ENCODE measurements at places on chromosomes 3 and 15.

GRCh38 chr15:26357653-26358052, 415.2 kb downstream of the GABRB3 start:
- no peak for DNase-seq

- no peak for DNase-seq
These were observed 33.3 kb downstream of the AMOTL2 start for GRCh38 chr3:134340982-134341365.

DNA sequence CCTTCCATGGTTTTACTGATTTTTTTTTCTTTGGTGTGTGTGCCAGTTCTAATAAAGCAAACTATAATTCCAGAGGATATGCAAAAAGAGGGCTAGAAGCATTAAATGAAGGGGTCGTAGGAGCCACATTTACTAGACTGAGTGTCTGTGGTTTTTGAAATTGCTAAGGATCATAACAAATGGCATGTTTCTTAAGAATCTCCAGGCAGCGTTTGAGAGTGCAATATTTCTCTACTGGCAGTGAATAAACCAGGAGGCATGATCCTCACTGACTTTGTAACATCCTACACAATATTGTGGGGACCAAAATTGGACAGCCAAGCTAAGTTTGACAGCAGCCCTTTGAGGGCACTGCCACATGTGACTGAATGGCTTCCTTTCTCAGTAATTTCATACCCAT, 115.9 kb upstream of the CCNL1 start:
- no peak for DNase-seq

DNA sequence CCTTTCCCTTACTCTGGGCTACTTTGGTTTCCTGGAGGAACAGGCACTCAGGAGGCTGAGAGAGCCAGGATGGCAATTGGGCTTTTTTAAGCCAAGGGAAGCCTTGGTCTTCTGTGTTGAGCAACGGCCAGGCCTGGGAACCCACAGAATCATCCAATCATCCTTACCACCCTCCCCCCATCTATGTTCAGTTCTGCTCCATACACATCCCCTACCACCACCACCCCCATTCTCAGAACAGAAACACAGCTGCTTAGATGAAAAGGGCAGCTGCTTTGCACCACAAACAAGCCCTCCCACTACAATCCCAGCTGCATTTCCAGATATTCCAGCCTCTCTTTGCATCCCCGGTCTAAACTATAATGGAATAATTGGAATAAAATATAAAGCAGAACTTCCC, 21.0 kb downstream of the SEMA5B start:
- no peak for DNase-seq

DNA sequence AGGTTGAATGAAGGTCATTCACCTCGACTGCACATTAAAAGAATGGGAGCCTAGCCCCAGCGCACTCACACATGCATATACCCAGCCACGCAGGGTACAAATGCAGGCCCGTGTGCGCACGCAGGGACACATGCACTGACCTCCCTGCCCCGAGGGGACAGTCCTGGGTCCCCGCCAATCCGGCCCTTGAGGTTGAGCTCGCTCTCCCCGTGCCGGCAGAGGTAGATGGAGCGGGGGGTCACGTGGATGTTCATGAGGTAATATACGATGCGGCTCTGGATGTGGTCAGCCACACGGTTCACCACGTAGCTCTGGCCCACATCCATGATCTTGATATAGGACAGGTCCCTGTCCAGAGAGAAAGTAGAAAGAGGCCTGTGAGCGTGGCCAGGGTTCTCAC, 20.5 kb downstream of the PFKFB4 start:
- DNase-seq, result no peak

DNA sequence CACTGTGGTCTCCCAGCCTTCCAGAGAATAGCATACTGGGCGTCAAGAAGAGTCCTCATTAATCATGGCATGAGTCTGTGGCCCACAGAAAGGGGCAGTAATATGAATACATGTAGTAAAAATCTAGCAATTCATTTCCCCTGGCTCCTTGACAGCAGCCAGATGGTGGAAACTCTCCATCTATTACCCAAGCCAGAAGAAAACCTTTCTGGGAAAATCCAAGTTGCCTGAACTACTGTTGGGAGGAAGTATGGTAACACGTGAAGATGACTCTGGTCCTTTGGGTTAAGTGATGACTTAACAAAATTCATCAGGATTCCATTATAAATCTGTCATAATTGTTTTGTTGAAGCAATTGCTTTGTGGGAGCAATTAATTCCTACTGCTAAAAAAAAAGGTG, 530.5 kb downstream of the FHIT start:
- no peak for DNase-seq

GRCh38 chr3:5126586-5126985, 4.5 kb downstream of the ARL8B start:
- no peak for DNase-seq
